NCI-H460 (cell line): ENCODE measurements at places on chromosomes 3 and 15. TPM values are rescaled to one million over a fixed set of nuclear protein-coding genes. Genes with fewer than 3 reads are reported as not detected.

DNA sequence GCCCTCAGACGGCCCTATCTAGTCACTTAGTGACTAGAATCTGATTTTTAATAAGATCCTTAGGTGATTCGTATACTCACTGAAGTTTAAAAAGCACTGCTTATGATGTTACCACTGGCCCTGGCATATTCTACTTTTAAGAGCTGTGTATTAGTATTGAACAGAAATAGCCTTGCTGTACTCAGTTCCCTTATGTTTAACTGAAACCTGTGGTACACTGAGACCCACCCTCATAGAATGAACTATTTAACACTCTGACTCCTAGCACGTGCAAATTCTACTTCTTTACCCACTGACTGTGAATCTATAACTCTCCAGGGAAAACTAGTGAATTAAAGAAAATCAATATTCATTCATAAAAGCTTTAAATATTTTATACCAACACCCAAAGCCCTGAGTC is 108.9 kb downstream of the CCNL1 start:
- no peak for DNase-seq

GOLGA8B gene
- 31.7 and 55.3 TPM in 2 replicates for total RNA-seq

DNA sequence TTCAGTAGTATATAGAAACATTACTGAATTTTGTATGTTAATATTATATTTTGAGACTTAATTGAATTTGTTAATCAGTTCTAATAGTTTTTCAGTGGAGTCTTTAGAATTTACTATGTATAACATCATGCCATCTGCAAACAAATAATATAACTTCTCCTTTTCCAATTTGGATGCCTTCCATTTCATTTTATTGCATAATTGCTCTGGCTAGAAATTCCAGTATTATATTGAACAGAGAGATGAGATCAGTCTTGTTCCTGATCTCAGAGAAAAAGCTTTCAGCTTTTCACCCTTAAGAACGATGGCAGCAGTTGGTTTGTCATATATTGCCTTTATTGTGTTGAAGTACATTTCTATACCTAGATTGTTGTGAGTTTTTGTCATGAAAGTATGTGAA is 40.4 kb downstream of the OR4F15 start:
- no peak for DNase-seq

- no peak for DNase-seq
Measured at GRCh38 chr3:144499001-144499930, 527.6 kb downstream of the DIPK2A start.

GRCh38 chr3:42906070-42906847 is at the start of gene ZNF662:
TSS of gene ZNF662 (plus strand) at chr3:42906142. CDS start at chr3:42908115, 1,973 bp downstream.
- DNase-seq, result no peak

DNA sequence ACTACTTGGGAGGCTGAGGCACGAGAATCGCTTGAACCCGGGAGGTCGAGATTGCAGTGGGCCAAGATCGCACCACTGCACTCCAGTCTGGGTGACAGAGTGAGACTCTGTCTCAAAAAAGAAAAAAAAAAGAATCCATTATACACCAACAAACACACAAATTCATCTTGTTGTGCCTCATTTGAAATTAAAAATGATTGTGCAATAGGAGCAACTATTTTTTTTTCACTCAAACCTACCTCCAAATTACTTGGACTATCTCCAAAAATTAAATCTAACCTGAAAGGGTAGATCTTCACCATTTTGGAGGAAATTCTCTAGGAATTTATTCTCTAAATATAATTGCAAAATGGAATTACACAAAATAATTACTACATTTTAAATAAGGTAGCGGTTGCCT is 4.6 kb downstream of the ZBBX start:
- no peak for DNase-seq

- no peak for DNase-seq
Measured at GRCh38 chr3:107524326-107524840, 1.6 kb downstream of the BBX start.

GRCh38 chr3:155763870-155764463 is 19.1 kb upstream of the PLCH1 start:
- no peak for DNase-seq

GRCh38 chr3:123480428-123480827 is 31.5 kb upstream of the ADCY5 start:
- no peak for DNase-seq

APPL1 gene
- 30.0 and 32.5 TPM in 2 replicates for total RNA-seq

DNA sequence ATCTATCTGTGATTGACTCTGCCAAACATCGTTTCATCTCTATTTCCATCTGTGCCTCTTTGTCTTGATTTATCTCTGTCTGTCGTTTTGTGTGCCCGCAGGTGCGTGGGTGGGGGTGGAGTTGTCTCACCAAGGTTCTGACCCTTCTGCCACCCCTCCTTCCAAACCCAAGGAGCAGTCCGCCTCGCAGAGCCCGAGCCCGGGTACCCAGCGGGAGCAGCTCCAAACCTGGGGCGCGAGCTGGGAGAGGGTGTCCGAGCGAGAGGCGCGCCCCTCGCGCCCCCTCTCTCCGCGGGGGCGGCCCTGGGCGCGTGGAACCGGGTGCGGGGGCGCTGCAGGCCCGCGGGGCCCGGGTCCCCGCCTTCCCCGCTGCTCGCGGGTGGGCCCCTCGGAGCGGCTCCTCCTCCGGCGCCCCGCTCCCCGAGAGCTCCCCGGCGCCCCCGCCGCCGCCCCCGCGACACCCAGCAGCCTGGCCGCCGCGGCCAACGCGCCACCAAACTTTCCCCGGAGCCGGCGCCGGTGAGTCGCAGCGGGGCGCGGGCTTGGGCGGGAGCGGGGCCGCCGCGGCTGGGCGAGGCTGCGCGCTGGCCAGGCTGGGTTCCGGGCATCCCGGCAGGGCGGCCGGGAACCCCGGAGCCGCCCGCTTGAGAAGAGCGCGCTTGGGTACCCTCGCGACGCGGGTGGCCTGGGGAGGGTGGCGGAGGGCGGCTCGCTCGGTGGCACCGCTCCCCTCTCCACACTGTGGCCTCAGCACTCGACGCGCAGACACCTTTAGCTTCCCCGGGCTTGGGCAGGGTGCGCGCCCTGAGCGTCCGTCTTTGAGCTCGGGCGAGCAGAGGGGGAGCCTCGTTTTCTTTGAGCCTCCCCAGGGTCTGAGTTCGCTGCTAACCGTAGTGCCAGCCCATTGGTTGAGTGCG is at the start of gene HRH1:
HRH1 (plus strand) TSS at position 458 of the 917 bp plus-strand sequence. CDS start 104,545 bp downstream, outside the sequence.
- no peak for DNase-seq

TRNT1 gene
- total RNA-seq, result 18.5 and 25.9 TPM in 2 replicates

DNA sequence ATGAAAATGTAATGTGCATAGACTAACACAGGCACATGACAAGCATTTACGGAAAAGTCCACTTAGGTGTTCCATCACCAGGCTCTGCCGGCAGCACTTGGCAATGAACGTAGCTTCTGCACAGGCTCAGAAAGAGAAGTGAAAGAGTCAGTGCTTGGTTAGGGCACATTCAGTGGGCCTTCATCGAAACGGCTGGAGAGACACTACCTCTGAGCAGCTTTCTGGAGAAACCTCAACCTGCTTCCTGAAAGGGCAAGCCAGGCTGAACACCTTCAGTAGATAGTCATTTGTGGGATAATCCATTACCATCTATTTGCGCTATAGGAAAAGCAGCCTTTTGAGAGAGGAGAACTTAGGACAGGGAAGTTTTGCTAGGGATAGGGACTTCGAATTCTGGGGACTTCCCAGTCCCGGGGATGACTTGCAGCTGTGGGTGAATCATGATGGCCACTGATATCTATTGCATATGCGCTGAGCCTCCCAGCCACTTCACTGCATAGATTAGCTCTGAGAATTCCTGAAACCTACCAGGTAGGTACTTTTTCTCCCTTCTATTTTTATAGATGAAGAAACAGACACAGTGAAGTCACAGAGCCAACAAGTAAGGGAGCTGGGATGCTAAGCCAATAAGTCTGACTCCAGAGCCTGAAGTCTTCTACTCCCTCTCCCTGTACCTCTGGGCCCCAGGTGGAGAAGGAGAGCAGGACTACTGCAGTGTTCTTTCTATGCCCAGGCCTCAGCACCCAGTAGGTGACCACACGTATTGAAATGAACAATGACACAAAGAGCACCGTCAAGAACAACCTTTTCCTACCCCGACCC is 4.2 kb upstream of the SH2D7 start:
- DNase-seq, result no peak

BCHE gene
- 39.0 and 53.8 TPM in 2 replicates for total RNA-seq

GRCh38 chr3:74636981-74637380 is 22.5 kb upstream of the CNTN3 start:
- no peak for DNase-seq

- DNase-seq, result no peak
Measured at GRCh38 chr15:50341616-50342136, 13.3 kb downstream of the GABPB1 start.
